Panc1 (cell line): ENCODE measurements at places on chromosomes 4 and X. TPM values are rescaled to one million over a fixed set of nuclear protein-coding genes. Genes with fewer than 3 reads are reported as not detected.

Gene PNMA3
- total RNA-seq, result 0.41 TPM

Gene MAPK10
- 0.85 TPM for total RNA-seq

Gene TNIP3
- total RNA-seq, result not detected

Gene FAM9B
- not detected for total RNA-seq

Gene MAGEA2B
- not detected for total RNA-seq

Gene NAP1L3
- total RNA-seq, result 0.49 TPM

Gene YY2
- total RNA-seq, result 2.0 TPM

Gene NXF2B
- not detected for total RNA-seq

Gene PCDH10
- not detected for total RNA-seq

Gene TENM3
- 0.95 TPM for total RNA-seq

Gene TLL1
- 0.41 TPM for total RNA-seq

Gene LIMCH1
- total RNA-seq, result 3.3 TPM

Gene CDKL5
- 1.2 TPM for total RNA-seq

Gene VCX3A
- total RNA-seq, result not detected

Gene FGF16
- not detected for total RNA-seq

Gene NRK
- total RNA-seq, result 0.03 TPM

Gene ABCD1
- 86.6 TPM for total RNA-seq

Gene ARHGAP36
- not detected for total RNA-seq

Gene CDX4
- not detected for total RNA-seq

Gene CXCL8
- 0.82 TPM for total RNA-seq

Gene DMP1
- not detected for total RNA-seq

Gene GK2
- total RNA-seq, result not detected

Gene TMEM35A
- total RNA-seq, result not detected

Gene CT45A1
- not detected for total RNA-seq

Gene CCSER1
- total RNA-seq, result 0.05 TPM
